ENCODE measurements at places on chromosomes 2 and 18. TPM values are rescaled to one million over a fixed set of nuclear protein-coding genes. Genes with fewer than 3 reads are reported as not detected.

The KIF5C gene
- total RNA-seq = 2.3 TPM

The ST8SIA5 gene
- total RNA-seq = 9.0 TPM

The LONRF2 gene
- total RNA-seq = 5.1 TPM

The DPP10 gene
- 2.5 TPM for total RNA-seq

DNA sequence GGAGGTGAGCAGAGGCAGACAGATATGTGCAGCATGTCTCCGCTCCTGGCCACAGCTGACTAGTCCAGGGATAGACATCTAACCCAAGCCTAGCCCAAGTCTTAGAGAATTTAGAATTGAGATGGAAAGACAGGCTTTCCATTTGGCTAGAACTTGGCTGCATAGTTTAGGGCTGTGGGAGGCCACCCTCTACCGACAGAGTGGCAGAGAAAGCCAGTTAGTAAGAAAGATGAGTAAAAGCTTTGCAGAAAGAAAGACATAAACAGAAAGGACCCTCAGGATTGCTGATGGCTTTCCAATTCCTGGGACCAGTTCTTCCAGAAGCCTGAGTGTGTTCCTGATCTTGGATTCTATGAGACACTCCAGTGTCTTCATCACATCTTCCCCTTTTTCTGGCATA lies 62.1 kb downstream of the DYM start:
- no peak for DNase-seq

DNA sequence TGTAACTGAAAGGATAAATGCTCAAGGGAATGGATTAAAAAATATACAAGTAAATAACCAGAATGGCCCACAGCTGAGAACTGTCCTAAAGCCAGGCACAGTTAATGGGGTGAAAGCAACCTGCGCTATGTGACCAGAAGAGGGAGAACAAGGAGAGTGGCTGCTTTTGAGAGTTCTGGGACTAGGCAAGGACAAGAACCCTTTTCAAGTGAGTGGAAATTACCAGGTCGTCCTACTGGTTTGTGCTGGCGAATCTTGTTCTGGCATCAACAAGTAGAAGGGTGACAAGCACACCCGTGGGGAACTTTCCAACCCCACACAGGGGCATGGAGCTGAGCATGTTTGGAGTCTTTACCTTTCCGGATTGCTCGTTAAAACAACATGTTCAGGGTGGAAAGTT lies 82.8 kb downstream of the TMEM17 start:
- DNase-seq = no peak

DNA sequence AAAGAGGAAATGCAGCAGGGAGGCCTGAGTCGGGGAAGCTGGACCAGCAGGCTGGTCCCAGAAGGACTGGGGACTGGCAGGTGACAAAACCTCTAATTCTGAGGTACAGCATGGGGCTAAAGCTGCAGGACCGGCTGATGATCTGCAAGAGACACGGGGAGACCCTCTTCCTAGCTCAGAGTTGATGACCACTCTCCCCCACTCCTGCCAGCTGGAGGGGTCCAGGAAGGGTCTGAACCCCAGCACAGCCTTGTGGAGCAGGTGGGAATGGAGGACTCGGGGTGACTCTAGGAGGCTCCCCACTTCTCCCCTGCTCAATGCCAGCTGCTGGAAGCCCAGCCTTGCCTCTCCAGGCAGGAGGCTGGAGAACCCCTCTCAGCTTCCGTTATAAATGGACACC lies 67.7 kb downstream of the TWIST2 start:
- DNase-seq = no peak

- no peak for DNase-seq
Measured at GRCh38 chr2:60003076-60003475, 550.4 kb downstream of the BCL11A start.

DNA sequence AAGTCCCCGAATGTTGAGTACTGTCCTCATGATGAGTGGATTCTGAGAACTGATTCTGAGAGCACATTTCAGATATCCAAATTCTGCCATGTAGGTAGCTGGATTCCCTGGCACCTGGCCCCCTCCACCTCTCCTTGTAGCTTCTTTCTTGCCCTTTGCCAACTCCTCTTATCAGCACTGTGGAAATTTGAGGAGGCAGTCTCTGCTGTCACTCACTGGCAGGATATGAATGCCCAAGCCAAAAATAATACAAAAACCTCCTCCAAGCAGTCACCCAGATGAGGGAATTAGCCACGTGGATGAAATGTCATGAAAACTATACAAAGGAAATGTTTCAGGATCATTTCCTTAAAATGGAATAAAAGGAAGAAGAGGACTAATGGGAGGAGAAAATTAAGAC lies 276.8 kb downstream of the SETBP1 start:
- DNase-seq = no peak

DNA sequence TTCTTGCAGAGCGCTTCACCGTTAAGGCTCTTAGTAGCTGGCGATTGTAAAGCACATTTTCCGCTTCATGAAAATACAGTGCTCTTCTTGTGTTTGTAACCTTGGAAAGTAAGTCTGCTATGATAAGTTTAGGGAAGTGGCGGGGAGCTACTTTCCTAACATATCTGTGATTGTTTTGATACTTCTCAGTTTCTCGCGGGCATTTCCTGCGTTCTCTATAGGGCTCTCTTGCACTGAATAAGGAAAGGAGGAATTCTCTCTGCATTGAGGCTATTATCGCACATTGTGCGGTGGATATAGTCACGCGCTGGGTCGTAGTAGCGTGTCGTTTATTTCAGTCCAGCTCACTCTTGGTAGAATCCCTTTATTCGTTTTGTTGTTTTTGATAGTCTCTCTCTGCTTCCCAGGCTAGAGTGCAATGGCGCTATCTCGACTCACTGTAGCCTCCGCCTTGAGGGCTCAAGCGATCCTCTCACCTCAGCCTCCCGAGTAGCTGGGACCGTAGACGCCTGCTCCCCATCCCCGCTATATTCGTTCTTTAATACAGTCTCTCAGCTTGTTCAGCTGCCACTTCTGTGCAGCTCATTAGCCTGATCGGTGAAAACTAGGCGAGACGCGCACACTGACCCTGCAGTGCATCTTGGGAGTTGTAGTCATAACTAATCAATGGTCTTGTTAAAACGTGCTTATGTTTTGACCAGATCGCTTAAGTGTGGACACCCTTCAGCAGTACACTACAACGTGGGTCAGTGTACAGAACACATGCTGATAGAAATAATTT lies 1.0 kb upstream of the PPP4R3B start:
- peak; percentile 81 for DNase-seq

DNA sequence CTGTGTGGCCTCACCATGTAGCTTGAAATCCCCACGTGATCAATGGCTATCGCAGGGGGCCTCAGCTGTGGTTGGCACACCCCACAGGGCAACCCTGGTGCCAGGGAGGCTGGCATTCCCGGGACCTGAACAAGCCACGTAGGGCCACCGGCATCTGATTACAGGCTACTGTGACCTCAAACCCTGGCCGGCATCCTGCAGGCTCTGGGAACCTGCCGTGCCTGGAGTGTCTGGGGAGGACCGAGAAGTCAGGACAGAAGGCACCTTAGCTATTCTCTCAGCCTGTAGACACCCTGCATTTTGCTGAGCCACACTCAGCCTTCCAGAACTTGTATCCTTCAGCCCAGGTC lies 213.0 kb downstream of the GLI2 start:
- DNase-seq = no peak

GRCh38 chr18:13305301-13305700 lies 86.7 kb downstream of the LDLRAD4 start:
- no peak for DNase-seq

DNA sequence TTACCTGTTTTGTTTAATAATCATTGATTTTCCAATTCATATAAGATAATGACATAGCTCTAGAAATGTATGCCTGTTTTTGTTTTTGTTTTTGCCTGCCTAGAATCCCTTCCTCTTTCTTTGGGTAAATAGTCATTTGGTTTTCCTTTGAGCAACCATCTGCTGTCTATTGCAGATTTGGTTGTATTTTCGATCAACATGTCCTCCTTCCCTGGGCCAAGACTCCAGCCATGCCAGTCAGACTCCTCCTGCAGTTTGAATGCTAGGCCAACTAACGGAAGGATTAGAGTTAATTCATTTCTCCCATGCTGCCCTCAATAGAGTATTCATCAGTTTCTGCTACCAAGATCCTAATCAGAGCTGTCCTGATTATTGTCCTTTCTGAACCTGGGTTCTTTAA lies 67.1 kb downstream of the MAIP1 start:
- no peak for DNase-seq

GRCh38 chr18:13618760-13619438 lies 107.5 kb downstream of the FAM210A start:
- no peak for DNase-seq

Measured in tongue (tissue), 3 donors.